Jurkat, Clone E6-1 (cell line): ENCODE measurements at places on chromosomes 3 and 15.
A peak's percentile ranks its signal among the peaks of the same experiment; 100 is the strongest.

DNA sequence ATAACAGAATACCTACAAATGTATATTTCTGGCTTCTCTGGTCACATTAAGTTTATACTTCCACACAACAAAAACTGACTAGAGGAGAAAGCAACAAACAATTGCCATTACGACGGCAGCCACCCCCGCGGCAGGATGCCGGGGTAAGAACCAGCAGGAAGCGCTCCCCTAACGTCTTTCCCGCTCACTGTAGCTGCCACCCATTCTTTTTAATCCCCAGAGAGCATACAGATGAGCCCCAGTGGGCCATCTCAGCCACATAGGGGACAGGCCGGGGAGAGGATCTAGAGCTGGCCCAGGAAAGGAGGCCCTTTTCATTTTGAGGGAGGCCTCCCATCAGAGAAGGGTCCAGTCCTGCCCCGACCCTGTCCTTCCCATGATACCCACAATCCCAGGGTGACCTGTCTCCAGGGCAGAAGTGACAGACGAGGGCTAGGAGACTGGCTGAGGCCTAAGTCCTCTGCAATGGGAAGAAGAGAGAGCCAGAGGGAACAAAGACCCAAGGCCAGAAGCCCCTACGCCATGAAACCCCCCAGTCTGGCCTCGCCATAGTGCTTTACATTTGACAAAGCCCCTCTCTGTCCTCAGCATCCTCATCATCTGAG lies 3.6 kb upstream of the CALML4 start:
- peak; percentile 60 for DNase-seq

DNA sequence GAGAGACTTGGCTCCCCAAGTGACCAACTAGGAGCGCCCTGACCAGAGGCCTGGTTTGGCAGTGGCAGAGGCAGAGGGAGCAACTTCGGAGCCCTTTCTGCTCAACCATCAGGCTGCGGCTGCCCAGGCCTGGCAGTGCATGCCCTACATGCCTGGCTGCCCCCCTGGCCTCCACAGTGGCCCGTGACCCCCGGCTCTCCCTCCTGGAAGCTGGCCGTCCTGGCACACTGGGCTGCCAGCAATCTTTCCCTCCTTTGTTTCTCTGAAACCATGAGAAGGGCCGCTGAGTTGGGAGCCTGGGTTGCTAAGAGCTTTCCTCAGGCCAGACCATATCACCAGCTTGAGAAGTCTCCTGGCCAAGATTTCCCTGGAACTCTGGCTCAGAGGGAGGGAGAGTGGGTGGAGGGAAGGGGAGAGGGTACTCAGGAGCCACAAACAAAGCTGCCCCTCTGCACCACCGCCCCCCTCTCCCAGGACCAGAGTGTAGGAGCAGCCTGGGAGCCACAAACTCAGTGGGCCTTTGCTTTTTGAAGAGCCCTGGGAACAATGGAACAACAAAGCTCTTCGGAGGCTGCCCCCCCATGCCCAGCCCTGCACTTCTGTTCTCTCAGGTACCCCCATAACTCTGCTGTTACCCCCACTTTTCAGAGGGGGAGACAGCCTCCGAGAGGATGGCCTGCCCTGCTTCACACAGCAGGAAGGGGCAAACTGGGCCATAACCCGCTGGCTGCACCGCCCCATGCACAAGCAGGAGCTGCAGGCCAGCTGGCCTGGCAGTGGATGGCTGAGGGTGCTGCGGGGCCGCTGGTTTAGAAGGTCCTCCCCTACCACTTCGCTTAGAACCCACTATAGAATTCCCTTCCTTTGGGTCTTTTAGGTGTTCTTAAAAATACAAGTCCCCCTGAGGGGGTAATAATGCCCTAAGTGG lies 11.3 kb downstream of the CORO2B start:
- no peak for DNase-seq

GRCh38 chr3:58352626-58353025 lies 19.9 kb downstream of the PXK start:
- DNase-seq: no peak

- no peak for DNase-seq
Measured at GRCh38 chr15:76972389-76973361, 22.3 kb upstream of the PSTPIP1 start.

DNA sequence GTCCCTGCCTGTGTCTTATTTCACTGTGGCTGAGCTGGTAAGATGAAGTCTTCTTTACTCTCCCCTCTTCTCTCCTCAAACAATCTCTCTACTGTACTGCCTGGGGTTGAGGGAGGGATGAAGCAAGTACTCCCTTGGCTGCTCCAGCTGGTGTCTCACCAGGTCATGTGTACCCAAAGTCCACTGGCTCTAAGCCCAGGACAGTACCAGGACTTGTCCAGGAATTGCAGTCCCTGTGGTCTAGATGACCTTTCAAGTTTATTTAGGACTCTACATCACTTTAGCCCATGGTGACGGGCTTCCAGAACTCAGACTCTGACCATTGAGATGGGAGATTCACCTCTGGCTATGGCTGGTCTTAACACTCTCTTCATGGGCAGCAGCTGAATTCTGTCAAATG lies 17.5 kb upstream of the SLC27A2 start:
- DNase-seq: no peak

- DNase-seq: no peak
Measured at GRCh38 chr3:58998476-58999117, 51.2 kb downstream of the CFAP20DC start.

DNA sequence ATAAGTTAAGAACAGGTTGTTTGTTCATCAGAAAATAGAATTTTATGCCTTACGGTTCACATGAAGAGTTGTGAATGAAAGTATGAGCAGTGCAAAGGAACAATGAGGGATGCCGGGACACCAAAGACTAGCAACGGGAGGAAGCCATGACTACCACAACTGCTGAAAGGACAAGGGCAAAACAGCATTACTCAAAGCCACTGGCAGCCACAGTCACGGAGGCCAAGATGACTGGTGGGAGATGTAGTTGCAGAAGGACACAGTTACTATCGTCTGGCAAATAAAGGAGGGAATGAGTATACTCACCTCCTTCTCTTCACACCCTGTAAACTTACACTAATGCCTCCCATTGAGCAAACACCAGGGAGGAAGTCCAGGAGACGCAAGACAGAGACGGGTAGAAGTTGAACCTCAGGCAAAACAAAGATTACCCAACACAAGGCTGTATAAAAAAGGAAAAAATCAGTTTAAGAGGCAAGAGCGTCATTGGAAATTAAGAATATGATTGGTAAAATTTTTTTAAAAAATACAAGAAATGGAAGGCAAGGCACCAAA lies 675.5 kb downstream of the FHIT start:
- no peak for DNase-seq
